WTC11 (cell line): ENCODE measurements at places on chromosomes 4 and X.

DNA sequence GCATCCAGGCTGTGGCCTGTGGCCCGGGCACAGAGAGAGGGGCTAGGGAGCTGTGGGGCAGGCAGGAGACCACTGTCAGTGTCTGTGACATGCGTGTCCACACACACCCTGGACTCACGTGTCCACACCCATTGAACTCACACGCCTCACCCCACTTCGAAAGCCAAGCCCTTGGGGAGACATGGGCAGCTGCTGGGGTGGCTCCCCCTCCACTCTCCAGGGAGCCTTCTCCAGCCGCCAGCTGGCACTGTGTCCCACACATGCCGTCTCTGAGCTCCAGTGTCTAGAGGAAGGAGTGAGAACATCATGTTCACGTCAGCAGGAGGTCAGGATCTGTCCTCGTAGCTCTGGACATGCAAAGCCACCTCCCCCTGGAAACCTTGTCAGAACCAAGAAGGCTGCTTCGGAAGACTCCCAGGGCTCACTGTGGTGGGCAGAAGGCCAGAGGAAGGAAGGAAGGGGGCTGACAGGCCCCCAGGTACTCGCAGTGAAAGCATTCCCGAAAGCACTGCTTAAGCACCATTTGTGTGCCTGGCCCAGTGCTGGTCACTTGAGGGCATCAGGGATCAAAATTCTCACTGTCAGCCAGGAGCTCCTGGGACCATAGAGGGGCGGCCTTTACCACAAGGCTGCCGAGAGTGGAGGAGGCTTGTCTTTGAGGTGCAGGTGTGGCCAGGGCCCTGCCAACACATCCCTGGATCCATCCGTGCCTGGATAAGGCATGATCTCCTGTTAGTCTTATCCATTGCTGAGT is 61.4 kb downstream of the HTRA3 start:
- no peak overlapping the region for H3K27ac ChIP-seq
- H3K27me3 ChIP-seq = no peaks in the 10 kb centered on the region

- no peaks in the 10 kb centered on the region for H3K36me3 ChIP-seq
- no peaks in the 10 kb centered on the region for H3K4me1 ChIP-seq
- H3K27ac ChIP-seq = no peak overlapping the region
- H3K4me3 ChIP-seq = no peak overlapping the region
- H3K27me3 ChIP-seq = no peaks in the 10 kb centered on the region; the same call in 1 of the 2 replicates
- no peak for DNase-seq
These were observed 160.8 kb upstream of the STK26 start for GRCh38 chrX:131862321-131862720.

GRCh38 chr4:173002830-173003561 is 165.6 kb upstream of the GALNT7 start:
- H3K27ac ChIP-seq = no peak overlapping the region
- no peak overlapping the region for H3K4me3 ChIP-seq
- DNase-seq = no peak
- H3K4me1 ChIP-seq = peaks cover 5% of the 10 kb centered on the region
- no peaks in the 10 kb centered on the region for H3K36me3 ChIP-seq

- H3K36me3 ChIP-seq = peaks cover 3% of the 10 kb centered on the region; the same call in 1 of the 2 replicates
- no peak overlapping the region for H3K4me3 ChIP-seq
- no peak for DNase-seq
These were observed 51.0 kb downstream of the NSG1 start for GRCh38 chr4:4437798-4438470.

GRCh38 chr4:13728761-13729160 is 101.2 kb upstream of the BOD1L1 start:
- H3K4me3 ChIP-seq = no peak overlapping the region
- H3K27me3 ChIP-seq = no peaks in the 10 kb centered on the region; the same call in 1 of the 2 replicates
- no peak overlapping the region for H3K27ac ChIP-seq
